Mesendoderm (in vitro differentiated cells): ENCODE measurements at places on chromosomes 5 and 9.

GRCh38 chr5:14059810-14060209 lies 83.3 kb upstream of the TRIO start:
- no peak for DNase-seq

DNA sequence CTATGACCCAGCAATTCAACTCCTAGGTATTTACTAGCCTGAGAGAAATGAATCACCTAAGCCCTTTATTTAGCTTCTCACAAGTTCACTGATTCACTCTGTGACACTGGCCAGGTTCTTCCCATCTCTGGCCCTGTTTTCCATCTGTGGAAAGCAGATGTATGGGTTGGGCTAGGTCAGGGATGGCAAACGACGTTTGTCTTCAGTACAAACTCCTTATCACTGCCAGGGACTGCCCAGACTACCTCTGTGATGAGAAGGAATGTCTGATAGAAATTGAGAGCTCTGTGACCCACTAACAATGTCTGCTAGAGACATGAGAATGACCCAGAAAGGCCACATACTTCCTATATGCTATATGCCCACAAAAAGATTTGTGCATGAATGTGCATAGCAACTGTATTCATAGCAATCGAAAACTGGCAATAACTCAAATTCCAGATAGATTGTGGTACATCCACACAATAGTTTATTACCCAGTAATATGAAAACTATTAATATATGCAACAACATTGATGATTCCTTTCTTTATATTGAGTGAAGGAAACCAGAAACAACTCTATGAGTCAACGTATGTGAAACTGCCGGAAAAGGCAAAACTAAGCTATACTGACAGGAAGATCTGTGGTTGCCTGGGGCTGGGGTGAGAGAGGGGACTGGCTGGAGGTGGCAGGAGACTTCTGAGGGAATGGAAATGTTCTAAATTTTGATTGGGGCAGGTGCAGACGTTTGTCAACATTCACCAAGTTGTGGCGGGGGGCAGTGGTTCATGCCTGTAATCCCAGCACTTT lies 32.0 kb upstream of the ADAM19 start:
- peak; percentile 38 for DNase-seq

DNA sequence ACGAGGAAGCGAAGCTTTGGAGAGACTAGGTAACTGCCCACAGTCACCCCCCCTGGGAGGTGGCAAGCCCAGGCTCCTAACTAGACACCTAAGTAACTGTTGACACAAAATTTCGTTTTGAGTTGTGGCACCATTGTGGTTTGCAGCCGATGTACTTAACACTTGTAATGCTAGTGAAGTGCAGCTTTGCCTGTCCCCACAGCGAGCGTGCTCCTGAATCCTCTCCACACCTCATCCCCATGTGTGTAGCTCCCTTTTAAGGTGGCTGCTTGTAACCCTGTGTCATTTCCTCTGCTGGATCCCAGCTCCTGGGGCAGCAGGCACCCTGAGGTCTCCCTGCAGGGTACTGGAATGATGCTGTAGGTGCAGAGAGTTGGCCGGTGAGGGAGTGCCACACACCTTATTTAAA lies 114.9 kb downstream of the TRIO start:
- DNase-seq: no peak

- DNase-seq: peak; percentile 73
Observed at GRCh38 chr5:107669096-107670031, 1.4 kb downstream of the EFNA5 start.

GRCh38 chr5:139197710-139198669 lies at the start of gene SIL1:
Gene SIL1, minus strand, starts transcription at chr5:139198368. Its CDS starts 70,525 bp downstream, at chr5:139127843.
- peak; percentile 98 for DNase-seq

GRCh38 chr9:121353241-121354061 lies 16.6 kb downstream of the STOM start:
- peak; percentile 50 for DNase-seq

DNA sequence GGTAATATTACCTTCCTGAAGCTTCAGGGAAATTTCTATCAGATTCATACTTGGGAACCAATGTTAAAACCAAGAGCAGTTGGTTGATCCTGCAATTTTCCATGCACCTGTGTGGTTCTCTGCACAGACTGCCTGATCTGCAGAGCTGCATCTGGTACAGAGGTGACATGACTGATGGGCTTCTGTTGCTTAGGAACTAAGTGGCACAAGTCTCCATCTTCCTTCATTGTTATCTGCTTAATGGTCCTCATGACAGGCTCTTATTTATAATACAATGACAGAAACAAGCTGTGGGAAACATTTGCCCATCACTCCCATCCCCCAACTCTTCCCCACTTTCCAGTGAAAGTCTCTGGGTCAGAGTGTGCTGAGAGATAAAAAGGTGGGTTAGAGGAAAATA lies 799.1 kb downstream of the TAF11L14 start:
- peak; percentile 5 for DNase-seq

DNA sequence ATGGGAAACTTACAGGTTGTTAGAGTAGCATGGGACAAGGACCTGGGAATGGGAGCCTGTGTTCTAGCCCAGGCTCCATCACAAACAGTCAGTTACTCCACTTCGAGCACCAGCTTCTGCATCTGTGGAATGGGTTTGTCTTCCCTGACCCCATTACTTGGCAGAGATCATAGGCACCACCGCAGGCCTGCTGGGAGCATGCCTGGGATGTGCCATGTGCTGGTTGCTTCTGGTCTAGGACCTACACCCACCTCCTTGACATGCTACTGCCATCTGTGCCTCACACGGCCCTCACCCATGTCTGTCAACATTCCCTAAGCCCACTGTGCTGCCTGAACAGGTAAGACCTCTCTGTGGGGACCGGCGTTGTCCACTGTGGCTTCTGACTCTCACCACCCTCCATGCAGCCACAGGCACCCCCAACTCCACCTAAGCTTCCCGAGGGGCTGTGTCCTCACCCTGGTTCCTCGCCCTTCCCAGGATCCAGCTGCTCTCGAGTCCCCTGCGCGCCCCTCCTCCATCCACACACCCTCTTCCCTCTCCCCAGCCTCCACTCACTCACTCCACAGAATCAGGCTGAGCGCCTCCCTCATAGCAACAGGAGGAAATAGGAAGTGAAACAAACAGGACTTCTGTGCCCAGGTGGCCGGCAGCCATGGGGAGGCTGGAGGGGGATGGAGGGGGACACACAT lies 85.9 kb upstream of the FAM120A start:
- no peak for DNase-seq

GRCh38 chr9:99041618-99042017 lies 63.3 kb upstream of the TGFBR1 start:
- DNase-seq: no peak

DNA sequence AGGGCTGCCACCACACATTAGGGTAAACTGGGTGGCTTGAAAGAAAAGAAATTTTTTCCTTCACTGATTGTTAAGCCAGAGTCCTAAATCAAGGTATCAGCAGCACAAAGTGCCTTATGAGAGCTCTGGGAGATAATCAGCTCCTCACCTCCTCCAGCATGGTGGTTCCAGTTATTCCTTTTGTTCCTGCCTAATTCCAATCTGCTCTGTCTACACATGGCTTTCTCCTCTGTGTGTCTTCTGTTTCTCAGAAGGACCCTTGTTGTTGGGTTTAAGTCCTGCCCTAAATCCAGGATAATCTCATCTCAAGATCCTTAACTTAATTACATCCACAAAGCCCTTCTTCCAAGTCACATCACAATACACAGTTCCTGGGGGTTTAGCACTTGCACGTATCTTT lies 1352.0 kb upstream of the CDH9 start:
- peak; percentile 32 for DNase-seq

DNA sequence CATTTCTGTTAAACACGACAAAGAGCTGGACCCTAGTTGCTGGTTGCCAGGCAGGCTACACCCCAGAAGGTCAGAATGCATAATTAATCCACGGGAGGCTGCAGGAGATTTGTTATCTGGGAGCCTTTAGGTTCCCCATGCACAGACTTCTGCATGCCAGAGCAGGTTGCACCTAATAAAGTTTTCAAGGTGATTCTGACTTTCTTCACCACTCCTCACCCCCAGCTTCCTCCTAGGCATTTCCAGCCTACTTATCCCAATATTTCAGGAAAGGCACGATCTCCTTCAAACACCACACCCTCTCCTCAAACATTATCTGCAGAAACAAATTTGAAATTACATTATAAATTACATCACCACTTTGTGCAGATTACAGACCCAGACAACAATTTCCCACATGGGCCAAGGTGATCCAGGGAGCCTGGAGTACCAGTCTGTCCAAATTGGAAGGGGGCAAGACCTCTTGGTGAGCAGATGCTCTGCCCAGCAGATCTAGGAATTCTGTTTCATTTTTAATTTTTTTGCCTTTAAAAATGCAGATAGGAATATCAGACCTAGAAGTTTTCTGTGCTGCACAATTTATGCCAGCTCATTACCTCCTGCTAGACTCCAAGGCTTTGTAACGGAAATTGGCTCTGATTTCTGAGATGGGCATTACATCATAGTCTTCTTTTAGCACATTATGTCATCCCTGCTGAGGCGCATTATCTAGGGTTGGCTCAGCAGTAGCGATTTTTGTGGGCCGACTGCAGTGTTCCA lies 363.4 kb upstream of the SLC30A5 start:
- peak; percentile 39 for DNase-seq

- DNase-seq: no peak
Observed at GRCh38 chr5:59169081-59169767, 586.3 kb downstream of the RAB3C start.

- DNase-seq: peak; percentile 59
Observed at GRCh38 chr5:124658867-124659557, 87.4 kb downstream of the ZNF608 start.

- DNase-seq: no peak
Observed at GRCh38 chr9:133402689-133403088, 15.1 kb downstream of the REXO4 start.

GRCh38 chr9:105706156-105706555 lies 11.8 kb downstream of the TMEM38B start:
- DNase-seq: no peak

- DNase-seq: no peak
Observed at GRCh38 chr5:178278358-178279023, 45.9 kb upstream of the PHYKPL start.

GRCh38 chr5:43233946-43234345 lies 41.9 kb downstream of the NIM1K start:
- DNase-seq: no peak

DNA sequence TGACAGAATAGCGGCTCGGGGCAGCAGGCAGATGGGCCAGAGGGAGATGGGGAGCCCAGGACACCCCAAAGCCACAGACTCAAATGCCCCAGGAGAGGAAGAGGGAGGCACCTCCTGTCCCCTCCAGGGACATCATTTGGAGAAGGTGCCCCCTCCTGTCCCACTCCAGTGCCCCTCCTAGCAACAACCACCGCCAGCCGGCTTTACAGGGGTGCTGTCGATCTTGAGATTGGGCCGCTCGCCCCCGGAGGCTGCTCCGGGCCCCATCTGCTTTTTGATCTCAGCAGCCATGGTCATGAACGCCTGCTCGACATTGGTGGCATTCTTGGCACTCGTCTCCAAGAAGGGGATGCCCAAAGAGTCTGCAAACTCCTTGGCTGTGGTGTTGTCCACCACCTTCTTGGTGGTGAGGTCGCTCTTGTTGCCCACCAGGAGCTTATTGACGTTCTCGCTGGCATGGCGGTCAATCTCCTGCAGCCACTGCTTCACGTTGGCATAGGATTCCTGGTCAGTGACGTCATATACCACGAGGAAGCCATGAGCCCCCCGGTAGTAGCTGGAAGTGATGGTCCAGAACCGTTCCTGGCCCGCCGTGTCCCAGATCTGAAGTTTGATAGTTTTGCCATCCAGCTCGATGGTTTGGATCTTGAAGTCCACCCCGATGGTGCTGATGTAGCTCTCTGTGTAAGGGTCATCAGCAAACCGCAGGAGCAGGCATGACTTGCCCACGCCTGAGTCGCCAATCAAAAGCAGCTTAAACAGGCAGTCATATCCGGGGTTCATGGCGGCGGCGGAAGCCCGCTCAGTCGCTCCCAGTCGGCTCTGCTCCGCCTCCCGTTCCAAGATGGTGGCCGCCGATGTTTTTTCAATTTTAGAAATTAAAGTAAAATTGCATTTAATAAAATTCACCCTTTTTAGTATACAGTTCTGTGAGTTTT lies 14.0 kb upstream of the FRMPD1 start:
- no peak for DNase-seq

- no peak for DNase-seq
Observed at GRCh38 chr9:69295872-69296552, 29.0 kb upstream of the ENTREP1 start.

- peak; percentile 22 for DNase-seq
Observed at GRCh38 chr9:79131824-79132377, 439.9 kb upstream of the TLE4 start.

DNA sequence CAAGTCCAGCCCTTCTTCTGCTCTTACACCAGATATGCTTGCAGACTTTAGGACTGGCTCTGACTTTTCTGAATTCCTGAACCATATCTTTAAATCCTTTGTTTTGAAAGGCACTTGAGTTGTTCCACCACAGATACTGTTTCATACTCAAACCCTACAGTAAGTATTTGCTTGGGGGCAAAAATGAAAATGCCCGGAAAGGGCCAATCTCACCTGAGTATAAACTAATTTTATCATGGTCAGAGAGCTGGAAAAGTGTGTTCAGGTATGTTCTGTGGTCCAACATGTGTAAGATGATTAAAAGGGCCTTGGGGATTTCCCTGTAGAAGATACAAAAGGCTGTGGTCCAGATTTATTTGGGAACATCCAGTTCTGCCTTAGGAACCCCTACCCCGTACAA lies 225.2 kb downstream of the MAN2A1 start:
- no peak for DNase-seq

DNA sequence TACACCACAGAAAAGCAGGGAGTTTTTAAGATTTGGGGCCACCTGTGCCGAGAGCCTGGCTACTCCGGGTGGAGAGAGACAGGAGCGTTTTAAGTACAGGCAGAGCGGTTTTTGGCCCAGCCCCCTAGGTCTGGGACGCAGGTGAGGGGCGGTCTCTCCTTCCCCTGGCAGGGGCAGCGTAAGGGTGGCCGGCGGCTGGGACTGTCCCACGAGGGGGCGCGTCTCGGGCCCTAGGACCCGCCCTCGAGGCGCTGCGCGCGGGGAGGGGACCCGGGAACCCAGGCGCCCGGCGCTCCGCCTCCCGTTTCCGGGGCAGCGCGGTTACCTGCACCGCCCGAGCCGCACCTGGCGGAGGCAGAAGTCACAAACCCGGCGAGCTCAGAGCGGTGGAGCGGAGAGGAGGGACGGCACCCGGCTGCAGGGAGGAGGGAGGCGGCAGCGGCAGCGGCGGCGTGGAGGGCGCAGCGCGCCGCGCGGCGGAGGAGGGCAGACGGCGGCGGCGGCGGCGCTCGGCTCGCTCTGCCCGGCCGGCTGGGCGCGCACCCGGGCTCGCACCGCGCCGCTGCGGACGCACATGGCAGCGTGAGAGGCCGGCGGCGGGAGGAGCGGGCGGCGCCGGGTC lies at the start of gene WWC1:
Gene WWC1 (plus strand): TSS at position 304 of the 622 bp plus-strand sequence. CDS start 508 bp downstream, outside the sequence.
- DNase-seq: peak; percentile 89

DNA sequence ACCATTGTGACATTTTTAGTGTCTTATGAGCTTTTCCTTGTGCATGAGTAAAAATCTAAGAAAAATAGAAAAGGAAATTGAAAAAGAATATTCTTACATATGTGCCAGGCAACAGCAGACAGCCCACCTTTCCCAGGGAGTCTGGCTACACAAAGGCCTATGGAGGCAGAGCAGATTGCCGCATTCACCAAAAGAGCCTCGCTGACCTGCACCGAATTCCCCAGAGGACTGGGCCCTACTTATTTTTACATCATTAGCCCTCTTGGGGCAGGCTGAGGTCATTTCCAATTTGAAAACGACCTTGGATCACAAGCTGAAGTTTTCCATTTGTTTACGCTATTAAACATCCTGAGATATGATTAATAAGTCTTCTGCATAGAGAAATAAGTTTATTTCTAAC lies 66.2 kb upstream of the WDR41 start:
- peak; percentile 33 for DNase-seq
